NCI-H1930 (cell line): ENCODE measurements at places on chromosomes 2 and 18.
A peak's percentile ranks its signal among the peaks of the same experiment; 100 is the strongest.

DNA sequence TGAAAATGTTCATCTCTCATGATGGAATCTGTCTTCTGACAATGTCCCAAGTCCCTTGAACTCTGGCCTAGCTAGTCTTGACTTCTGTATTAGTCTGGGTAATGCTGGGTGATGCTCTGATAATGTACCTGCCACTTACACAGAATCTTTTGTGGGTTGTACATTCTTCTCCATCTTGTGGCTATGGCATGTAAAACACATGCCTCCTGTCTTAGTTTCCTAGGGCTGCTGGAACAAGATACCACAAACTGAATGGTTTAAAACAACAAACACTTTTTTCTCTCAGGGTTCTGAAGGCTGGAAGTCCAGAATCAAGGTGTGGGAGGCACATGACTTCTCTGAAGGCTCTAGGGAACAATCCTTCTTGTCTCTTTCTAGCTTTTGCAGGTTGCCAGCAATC is 57.1 kb downstream of the RAPGEF4 start:
- DNase-seq: no peak

GRCh38 chr2:176650104-176650837 is 381.0 kb downstream of the MTX2 start:
- DNase-seq: no peak

GRCh38 chr2:36367486-36367885 is 11.9 kb downstream of the CRIM1 start:
- DNase-seq: no peak

GRCh38 chr2:44679584-44679983 is 261.9 kb upstream of the SIX3 start:
- DNase-seq: no peak

DNA sequence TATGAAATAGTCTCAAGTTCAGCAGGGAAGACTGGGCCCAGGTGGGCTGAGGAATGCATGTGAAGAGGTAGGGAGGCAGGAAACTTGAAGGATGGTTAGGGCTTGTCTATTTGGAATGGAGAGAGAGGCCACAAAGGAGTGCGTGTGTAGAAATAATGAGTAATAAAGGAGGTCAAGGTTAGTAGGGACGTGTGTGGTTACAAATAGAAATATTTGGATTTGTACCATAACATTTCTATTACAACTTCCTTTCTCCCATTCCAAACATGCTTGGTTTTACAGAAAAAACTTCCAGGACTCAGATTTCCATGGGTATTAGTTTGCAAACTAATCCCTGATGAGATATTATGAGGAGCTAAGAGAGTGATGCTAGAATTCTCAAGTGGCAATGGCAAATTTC is 280.6 kb downstream of the NCKAP5 start:
- no peak for DNase-seq

DNA sequence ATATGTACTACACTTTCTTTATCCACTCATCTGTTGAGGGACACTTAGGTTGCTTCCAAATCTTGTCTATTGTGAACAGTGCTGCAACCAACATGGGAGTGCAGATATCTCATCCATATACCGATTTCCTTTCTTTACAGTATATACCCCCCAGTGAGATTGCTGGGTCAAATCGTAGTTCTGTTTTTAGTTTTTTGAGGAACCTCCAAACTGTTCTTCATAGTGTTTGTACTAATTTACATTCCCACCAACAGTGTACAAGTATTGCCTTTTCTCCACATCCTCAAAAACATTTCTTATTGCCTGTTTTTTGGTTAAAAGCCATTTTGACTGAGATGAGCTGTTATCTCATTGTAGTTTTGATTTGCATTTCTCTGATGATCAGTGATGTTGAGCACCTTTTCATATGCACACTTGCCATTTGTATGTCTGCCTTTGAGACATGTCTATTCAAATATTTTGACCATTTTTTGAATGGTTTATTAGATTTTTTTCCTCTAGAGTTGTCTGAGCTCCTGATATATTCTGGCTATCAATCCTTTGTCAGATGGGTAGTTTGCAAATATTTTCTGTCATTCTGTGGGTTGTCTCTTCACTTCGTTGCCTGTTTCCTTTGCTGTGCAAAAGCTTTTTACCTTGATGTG is 12.2 kb downstream of the PLEK start:
- no peak for DNase-seq

DNA sequence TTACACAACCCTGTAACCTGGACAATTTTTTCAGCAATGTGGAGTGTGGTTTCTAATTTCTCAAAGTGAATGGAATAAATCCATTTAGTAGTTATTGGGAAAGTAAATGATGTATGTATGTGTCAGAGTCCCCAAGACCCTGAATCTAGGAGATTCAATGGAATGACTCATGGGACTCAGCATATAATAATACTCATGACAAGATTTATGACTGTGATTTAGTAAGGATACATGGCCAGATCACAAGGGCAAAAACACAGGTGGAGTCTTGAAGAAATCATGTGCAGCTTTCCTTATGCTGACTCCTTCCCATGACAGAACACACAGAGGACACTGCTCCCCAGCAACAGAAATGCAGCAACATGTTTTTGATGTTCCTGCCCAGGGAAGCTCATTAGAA is 1877.7 kb upstream of the LRRTM1 start:
- no peak for DNase-seq

- DNase-seq: no peak
Observed at GRCh38 chr2:205460217-205460616, 222.1 kb upstream of the NRP2 start.

GRCh38 chr2:130287656-130288026 is 55.1 kb upstream of the IMP4 start:
- DNase-seq: no peak

- DNase-seq: no peak
Observed at GRCh38 chr18:40447820-40448219, 1507.2 kb upstream of the PIK3C3 start.

DNA sequence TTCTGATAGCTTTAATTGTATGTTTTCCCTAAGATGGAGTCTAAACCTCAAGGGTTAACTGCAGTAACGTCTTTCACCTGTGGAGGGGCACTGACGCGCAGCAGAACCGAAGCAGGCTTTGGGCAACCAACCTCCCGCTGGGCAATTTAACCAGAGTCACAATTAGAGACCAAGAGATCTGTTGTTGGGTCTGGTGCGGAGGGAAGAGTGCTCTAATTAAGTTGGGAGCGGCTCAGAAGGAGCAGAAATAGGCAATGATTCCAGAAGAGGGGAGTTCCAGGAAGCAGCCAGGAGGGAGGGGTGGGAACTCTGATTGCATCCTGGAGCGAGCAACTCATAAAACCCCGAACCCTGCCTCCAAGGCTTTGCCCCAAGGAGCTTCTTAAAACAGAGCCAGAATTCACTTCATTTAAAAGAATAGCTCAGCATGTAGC is 245.8 kb downstream of the PAX3 start:
- no peak for DNase-seq

DNA sequence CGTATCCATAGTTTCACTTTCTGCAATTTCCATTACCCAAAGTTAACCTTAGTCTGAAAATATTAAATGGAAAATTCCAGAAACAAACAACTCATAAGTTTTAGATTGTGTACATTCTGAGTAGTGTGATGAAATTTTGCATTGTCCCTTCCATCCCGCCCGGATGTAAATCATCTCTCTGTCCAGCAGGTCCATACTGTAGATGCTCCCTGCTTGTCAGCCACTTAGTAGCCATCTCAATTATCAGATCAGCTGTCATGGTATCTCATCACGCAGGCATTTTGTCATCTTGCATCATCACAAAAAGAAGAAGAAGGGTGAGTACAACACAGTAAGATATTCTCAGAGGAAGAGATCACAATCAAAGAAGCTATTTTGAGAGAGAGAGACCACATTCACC is 185.0 kb upstream of the STK17B start:
- no peak for DNase-seq

DNA sequence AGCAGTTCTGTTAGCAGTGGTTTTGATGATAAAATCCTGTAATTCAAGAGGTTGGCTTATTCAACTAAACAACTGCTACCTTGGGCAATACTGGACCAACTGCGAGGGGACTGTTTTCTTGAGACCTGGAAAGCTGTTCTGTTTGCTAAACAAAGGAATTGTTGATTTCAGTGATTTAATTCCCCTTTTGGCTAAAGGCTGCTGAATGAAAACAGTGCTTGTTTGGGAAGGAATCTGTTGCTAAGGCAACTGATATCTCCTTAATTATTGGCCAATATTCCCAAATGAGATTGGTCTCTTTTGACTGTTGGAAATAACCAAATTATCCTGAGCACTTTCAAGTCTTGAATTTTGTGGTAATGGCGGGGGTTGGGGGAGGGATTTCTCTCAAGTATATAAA is 136.8 kb downstream of the CAMKMT start:
- peak; percentile 52 for DNase-seq

GRCh38 chr2:43302182-43302960 is 76.0 kb upstream of the ZFP36L2 start:
- DNase-seq: no peak
